ENCODE measurements at places on chromosomes 3 and 15. TPM values are rescaled to one million over a fixed set of nuclear protein-coding genes. Genes with fewer than 3 reads are reported as not detected.

Gene CD86
- 19.7 TPM for total RNA-seq

Gene CRABP1
- not detected for total RNA-seq

Gene RLBP1
- not detected for total RNA-seq

GRCh38 chr15:99630607-99631131 is 64.9 kb downstream of the MEF2A start:
- no peak overlapping the region for H3K27ac ChIP-seq
- peaks cover 4% of the 10 kb centered on the region for H3K4me1 ChIP-seq
- H3K36me3 ChIP-seq, result no peaks in the 10 kb centered on the region
- no peaks in the 10 kb centered on the region for H3K27me3 ChIP-seq
- H3K4me3 ChIP-seq, result no peak overlapping the region

DNA sequence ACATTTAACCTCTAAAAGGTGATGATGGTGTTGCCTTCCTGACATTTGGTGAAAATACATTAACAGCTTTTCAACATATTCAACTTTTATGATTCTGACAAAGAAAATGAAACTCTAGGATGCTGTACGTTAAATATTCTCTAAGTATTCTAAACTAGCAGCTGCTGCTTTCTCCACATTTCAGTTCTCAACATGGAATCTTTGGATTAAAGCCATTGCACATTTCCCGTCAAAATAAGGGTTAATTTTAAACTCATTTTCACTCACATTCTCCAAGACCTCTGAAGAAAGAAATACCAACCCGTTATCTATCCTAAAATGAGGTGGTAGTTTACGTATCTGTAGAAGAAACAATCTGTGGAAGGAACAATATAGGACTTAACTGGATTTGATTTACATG is 655.7 kb upstream of the ARPP21 start:
- DNase-seq, result no peak
- H3K4me1 ChIP-seq, result no peaks in the 10 kb centered on the region
- H3K27me3 ChIP-seq, result no peaks in the 10 kb centered on the region

DNA sequence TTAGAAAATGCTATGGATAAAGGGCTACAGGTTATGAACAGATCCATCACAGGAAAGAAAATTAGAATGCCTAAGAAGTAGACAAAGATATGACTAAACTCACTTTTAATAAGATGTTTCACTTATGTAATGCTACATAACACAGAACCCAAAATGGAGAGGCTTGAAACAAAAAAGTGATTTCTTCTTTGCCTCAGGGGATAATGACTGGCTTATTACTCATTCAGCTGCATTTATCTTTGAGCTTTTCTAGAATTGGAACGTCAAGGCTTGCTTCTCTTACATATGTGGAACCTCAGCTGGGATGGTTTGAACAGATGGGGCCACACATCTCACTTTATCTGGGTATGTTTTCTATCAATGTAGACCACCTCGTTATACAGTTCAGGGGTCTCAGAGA is 120.6 kb upstream of the EPHA3 start:
- H3K4me3 ChIP-seq, result no peak overlapping the region
- no peak overlapping the region for H3K27ac ChIP-seq
- DNase-seq, result no peak
- H3K27me3 ChIP-seq, result no peaks in the 10 kb centered on the region

GRCh38 chr15:48984811-48985352 is 21.2 kb upstream of the SHC4 start:
- no peak for DNase-seq
- no peaks in the 10 kb centered on the region for H3K27me3 ChIP-seq
- no peak overlapping the region for H3K4me3 ChIP-seq
- peaks cover 4% of the 10 kb centered on the region for H3K4me1 ChIP-seq
- H3K27ac ChIP-seq, result peak overlapping the region; percentile 95

GRCh38 chr3:140686948-140687347 is 9.1 kb downstream of the TRIM42 start:
- H3K4me1 ChIP-seq, result no peaks in the 10 kb centered on the region
- no peak overlapping the region for H3K27ac ChIP-seq
- no peak overlapping the region for H3K4me3 ChIP-seq
- no peaks in the 10 kb centered on the region for H3K27me3 ChIP-seq
- no peak for DNase-seq

GRCh38 chr15:50880206-50880605 is 28.3 kb upstream of the AP4E1 start:
- peaks cover 3% of the 10 kb centered on the region for H3K4me1 ChIP-seq
- DNase-seq, result no peak
- no peaks in the 10 kb centered on the region for H3K36me3 ChIP-seq
- no peak overlapping the region for H3K27ac ChIP-seq
- no peaks in the 10 kb centered on the region for H3K27me3 ChIP-seq

GRCh38 chr3:134543113-134543512 is 57.3 kb downstream of the CEP63 start:
- H3K4me3 ChIP-seq, result no peak overlapping the region
- H3K27ac ChIP-seq, result no peak overlapping the region
- no peaks in the 10 kb centered on the region for H3K4me1 ChIP-seq
- DNase-seq, result no peak
- H3K27me3 ChIP-seq, result no peaks in the 10 kb centered on the region
- H3K36me3 ChIP-seq, result peaks cover 2% of the 10 kb centered on the region

DNA sequence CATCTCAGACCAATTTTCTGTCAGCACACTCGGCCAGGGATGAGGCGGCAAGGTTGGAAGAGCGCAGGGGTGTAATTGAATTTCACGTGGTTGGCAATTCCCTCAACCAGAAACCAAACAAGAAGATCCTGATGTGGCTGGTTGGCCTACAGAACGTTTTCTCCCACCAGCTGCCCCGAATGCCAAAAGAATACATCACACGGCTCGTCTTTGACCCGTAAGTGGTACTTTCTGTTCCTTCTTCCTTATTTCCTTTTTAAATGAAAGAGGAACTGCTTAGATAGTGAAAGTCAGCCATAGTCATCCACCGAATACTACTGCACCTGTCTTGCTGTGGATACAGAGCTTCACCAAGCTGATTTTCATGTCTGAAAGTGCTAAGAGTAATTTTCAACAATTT is 60.1 kb downstream of the SGO1 start:
- no peak overlapping the region for H3K27ac ChIP-seq
- DNase-seq, result no peak
- H3K36me3 ChIP-seq, result peaks cover 5% of the 10 kb centered on the region
- no peaks in the 10 kb centered on the region for H3K4me1 ChIP-seq

DNA sequence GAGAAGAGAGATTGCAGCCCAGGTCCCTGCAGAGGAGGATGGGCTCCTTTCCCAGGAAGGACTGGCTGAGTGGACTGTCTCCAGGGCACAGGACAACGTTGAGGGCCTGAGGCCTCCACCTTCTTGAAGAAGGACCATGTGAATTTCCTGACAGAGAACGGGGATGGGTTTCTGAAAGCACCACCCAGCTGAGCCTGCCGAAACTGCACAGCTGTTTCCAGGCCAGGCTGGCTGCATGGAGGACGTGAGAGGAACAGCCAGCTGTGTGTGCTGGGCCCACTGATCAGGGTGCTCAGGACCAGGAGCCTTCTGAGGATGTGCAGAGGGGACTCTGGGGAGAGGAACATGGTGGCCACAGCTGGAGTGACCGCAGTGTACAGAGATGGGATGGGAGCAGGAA is 39.2 kb downstream of the HMCES start:
- H3K4me3 ChIP-seq, result no peak overlapping the region
- H3K27me3 ChIP-seq, result no peaks in the 10 kb centered on the region
- no peaks in the 10 kb centered on the region for H3K4me1 ChIP-seq

- peaks cover 3% of the 10 kb centered on the region for H3K36me3 ChIP-seq
- H3K27ac ChIP-seq, result no peak overlapping the region
- no peaks in the 10 kb centered on the region for H3K27me3 ChIP-seq
- H3K4me1 ChIP-seq, result no peaks in the 10 kb centered on the region
- DNase-seq, result no peak
Measured at GRCh38 chr3:36923523-36923943, 21.3 kb downstream of the TRANK1 start.
